ENCODE measurements at places on chromosomes 13 and 19.

DNA sequence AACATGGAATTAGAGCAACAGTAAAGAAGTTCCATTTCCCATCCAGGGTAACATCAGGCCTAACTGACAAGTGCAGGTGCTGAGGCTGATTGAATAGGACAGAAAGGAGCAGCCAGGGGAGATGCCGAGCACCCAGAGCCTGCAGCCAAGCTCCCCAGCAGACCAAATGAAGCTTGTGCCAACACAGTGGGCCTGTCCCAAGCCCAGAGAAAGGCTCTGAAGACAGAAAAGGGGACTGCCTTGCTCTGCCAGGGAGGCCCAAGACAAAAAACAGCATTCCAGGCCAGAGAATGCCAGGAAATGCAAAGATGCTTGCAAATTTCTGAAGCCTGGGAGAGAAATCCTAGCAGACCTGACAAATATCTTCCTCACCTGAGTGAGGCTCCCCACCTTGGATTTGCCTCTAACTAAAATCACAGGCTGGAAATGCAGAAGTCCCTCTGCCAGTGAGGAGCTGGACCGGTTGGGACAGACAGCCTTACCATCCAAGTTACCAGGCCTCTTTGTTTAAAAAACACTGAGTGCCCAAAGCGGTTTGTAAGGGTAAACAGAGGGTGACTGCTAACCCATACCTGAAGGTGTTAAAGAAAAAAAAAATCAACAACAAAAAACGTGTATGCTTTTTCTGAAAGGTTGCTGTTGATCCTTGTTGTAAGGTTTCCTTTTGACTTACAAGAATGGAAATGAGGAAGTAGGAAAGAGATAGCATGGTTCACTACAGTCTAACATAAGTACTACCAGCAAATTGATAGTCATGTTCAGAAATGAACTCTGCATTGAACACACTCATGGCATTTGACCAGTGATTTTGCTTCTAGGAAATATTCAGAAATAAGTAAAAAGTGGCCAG lies 11.8 kb upstream of the HMGB1 start:
- DNase-seq: no peak

DNA sequence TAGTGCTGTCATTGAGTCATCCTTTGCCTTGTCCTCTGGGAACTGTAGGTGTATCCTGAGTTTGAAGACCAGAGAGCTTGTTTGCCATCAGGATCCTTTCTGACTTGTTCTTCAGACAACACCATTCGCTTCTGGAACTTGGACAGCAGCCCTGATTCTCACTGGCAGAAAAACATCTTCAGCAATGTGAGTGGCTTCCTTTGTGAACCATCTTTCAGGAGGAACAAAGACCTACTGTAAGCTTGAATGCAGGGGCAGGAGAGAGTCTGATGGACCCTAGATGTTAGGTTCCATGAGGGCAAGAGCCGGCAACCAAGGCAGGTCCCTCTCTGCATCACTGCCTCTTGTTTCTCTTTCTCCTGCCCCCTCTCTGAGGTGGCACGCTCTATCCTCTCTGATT lies 26.7 kb downstream of the WDR62 start:
- DNase-seq: no peak

DNA sequence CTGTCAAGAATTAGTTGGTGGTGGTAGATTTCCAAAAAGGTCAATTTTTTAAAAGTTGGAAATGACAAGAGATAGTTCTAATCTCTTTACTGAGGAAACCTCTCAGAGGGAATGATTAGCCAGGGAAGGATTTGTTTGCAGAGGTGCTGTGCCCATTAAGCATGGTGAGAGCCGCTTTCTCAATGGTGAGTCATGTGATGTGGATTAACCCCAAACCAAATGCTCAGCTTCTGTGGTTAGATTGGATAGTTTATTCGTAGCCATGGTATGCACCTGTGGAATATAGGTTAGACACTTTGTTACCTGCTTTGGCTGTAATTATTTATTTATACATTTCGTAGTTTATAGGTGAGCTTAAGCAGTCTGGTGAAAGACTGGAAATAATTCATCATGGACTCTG lies 7.1 kb downstream of the HNRNPM start:
- DNase-seq: no peak

GRCh38 chr19:806815-807421 lies 9.7 kb downstream of the PTBP1 start:
- DNase-seq: no peak

DNA sequence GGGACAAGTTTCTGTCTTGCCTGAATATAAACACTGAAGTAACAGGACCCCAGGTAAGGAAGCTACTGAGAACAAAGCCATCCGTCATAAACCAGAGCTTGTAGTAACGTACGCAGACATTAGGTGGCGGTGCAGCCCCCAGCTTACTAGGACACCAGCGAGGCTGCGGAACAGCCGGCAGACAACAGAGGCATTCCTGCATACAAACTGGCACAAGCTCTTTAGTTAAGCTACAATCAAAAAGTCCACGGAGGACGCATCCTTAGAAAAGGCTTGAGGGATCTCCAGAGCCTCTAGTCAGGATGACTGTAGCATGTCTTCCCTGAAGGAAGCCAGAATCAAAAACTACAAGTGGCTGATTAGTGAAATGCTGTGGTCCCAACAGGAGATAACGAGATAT lies 26.2 kb downstream of the ZNF160 start:
- DNase-seq: no peak

- DNase-seq: peak; percentile 3
Measured at GRCh38 chr13:99151516-99151915, 49.1 kb upstream of the UBAC2 start.

DNA sequence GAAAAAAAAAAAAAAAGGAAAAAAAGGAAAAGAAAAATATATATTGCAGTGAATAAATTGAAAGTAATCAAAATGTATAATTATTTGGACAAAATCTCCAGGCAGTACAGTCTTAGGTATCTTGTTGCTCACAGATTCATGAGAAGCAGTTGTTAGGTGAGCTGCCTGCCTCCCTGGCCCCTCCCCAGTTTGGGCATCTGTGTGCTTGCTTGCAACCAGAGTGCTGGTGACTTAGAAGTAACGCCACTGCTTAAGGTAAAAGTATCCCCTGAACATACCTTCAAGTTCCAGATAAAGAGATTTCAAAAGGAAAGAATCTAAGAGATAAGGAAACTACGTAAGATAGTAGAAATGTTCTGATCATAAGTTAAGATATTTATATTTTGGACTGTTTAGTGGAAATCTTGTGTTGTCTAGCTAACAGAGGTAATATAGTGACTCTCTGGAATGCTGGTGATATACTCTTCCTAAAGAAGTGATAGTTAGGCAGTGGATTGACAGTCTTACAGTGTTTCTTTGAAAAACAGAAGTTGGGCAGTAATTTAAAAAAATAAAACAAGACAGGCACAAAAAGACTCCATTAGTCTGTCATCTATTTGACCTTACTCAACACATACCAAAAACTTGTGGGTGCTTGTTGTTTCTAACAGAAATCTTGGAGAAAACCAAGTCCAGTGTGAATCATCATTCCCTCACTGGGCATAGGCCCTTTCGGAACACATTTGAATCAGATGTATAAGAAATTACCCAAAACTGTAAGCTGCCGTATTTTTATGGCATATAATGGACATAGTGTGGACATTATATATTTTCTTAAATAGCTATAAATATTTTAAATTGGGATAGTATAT lies 38.3 kb upstream of the KCTD4 start:
- DNase-seq: no peak

- no peak for DNase-seq
Measured at GRCh38 chr19:32091241-32091640, 254.2 kb upstream of the ZNF507 start.

- no peak for DNase-seq
Measured at GRCh38 chr13:44805585-44805984, 183.7 kb downstream of the NUFIP1 start.

GRCh38 chr13:44364345-44365000 lies 9.2 kb upstream of the SERP2 start:
- DNase-seq: no peak

DNA sequence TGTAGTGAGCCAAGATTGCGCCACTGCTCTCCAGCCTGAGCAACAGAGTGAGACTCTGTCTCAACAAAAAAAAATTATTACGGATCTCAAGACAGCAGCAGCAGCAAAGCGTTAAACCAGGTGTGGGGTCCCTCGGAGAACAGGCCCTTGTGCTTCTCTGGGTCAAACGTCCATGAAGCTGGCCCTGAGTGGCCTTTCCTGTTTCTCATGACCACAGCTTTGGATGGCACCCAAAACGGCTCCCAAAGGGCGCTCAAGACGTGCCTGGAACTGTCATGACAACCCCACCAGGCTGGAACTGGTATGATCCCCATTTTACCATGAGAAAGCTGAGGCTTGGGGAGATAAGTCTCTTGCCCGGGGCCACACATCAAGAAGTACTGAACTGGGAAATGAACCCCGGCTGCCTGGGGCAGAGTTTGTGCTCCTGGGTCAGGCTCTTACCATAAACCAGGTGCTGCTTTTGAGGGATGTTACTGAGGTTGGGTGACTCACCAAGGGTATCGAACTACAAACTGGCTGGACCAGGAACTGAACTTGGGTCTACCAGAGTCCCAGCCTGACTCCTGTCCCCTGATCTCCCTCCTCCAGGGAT lies 11.6 kb upstream of the SAMD1 start:
- DNase-seq: no peak

DNA sequence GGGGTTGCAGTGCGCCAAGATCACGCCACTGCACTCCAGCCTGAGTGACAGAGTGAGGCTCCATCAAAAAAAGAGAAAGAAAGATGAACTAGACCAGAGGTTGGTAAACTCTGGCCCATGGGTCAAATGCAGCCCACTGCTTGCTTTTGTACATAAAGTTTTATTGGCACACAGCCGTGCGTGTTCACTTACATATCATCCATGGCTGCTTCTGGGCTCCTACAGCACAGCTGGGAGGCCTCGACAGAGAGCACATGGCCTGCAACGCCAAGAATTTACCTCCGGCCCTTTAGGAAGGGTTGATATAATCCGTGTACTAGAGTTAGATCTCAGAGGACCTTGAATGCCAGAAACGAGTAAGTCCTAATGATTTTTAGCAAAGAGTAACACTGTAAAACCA lies 46.0 kb downstream of the GNG7 start:
- no peak for DNase-seq
